ENCODE measurements at places on chromosomes 1 and 21.
A peak's percentile ranks its signal among the peaks of the same experiment; 100 is the strongest.

DNA sequence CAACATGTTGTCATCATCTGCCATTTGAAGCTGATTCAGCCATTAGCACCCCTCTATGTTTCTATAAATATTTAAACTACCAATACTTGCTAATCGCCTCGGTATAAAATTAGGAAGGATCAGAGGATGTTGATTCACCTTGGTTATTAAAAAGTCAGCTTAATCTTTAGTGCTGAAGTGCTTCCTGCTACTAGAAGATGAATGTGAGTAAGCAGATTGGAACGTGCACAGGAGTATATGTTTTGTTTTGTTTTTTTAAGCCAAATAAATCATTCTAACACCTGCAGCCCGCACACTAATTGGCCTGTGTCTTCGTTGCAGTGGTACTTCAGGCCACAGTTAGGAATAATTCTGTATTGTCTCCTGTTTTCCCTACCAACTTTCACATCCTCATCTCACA lies 485.7 kb downstream of the AJAP1 start:
- no peak overlapping the region for H3K27ac ChIP-seq
- no peaks in the 10 kb centered on the region for H3K4me1 ChIP-seq
- DNase-seq = no peak
- no peaks in the 10 kb centered on the region for H3K36me3 ChIP-seq

DNA sequence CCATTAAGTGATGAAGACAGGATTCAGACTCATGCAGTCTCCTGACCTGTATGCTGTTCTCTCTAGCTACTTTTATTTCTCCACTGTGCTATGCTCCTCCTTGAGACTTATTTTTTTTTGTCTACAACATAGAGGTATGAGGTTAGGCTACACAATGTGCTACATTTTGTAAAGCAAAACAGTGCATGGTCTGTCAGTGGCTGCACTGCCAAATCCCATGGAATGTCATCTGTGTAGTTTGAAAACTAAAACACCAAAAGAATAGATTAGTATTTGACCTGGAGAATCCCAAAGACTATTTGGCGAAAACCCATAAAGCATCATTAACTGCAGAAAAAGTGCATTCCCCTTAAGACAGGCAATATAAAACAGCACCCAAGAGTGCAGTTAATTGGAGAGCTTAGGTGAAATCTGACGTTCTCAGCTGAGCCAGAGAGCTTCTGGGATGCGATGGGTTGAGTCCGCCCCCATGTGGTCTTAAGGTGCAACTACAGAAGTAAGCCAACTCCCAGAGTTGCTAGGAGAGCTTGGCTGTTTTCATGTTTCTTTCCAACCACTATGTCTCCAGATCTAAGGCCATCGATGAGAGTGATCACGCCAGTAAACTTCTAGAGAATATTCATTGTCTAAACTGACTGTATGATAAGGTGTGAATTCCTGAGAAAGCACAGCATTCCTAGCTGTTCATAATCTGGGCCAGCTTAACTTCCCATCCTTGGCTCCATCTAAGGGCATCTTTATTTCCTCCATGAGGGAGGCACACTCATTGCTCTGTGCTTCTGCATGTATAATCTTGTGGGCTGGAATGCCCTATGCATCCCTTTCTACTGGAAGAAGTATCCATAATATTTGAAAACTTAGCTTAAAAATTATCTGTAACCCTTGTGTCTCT lies 20.7 kb upstream of the CYP2J2 start:
- no peak for DNase-seq
- H3K36me3 ChIP-seq = no peaks in the 10 kb centered on the region
- H3K27me3 ChIP-seq = no peaks in the 10 kb centered on the region
- H3K27ac ChIP-seq = no peak overlapping the region
- no peak overlapping the region for H3K4me3 ChIP-seq

- peaks cover 5% of the 10 kb centered on the region for H3K4me1 ChIP-seq
- no peaks in the 10 kb centered on the region for H3K27me3 ChIP-seq
- no peak overlapping the region for H3K4me3 ChIP-seq
- H3K27ac ChIP-seq = no peak overlapping the region
- H3K36me3 ChIP-seq = no peaks in the 10 kb centered on the region
- no peak for DNase-seq
Observed at GRCh38 chr1:225811622-225812487, 1.9 kb downstream of the EPHX1 start.

GRCh38 chr1:208531003-208531750 lies 287.0 kb upstream of the PLXNA2 start:
- H3K4me1 ChIP-seq = no peaks in the 10 kb centered on the region
- H3K27ac ChIP-seq = no peak overlapping the region
- H3K27me3 ChIP-seq = peaks cover 2% of the 10 kb centered on the region
- no peak for DNase-seq

DNA sequence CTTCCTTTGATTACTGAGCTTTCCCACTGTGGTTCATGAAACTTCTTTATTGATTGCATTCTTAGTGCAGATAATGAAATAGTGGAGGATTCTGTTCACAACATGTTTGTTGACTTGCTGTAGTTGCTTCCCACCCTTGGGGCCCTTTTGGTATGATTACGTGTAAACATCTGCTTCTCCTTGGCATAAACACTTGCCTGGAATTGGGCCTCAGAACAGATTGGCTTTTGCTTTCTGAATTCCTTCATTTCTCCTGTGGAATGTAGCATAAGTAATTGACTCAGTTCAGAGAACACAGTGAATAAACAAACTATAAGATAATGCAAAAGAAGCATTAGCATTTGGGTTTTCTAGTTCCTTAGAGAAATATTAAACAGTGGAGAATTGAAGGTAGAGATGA lies 59.5 kb upstream of the LAMC2 start:
- no peak overlapping the region for H3K4me3 ChIP-seq
- no peak overlapping the region for H3K27ac ChIP-seq
- H3K27me3 ChIP-seq = no peaks in the 10 kb centered on the region
- H3K4me1 ChIP-seq = no peaks in the 10 kb centered on the region

DNA sequence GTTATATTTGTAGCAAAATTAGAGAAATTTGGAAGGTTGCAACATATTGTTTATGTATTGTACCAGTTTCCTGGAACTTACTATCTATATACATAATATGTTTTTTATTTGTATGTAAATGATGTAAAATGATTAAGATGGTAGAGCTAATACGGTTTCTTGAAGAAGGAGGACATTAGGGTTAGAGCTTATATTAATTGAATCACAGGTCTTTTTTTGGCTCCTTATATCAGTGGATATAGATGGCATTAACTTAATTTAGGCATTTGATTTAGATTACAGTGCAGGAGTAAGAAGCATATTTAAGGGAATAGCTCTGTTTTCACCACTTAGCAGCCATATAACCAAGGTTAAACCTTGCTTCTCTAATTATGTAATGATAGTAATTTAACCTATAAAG lies 357.7 kb downstream of the USP25 start:
- no peaks in the 10 kb centered on the region for H3K4me1 ChIP-seq
- no peaks in the 10 kb centered on the region for H3K36me3 ChIP-seq
- DNase-seq = no peak
- H3K4me3 ChIP-seq = no peak overlapping the region
- no peak overlapping the region for H3K27ac ChIP-seq

DNA sequence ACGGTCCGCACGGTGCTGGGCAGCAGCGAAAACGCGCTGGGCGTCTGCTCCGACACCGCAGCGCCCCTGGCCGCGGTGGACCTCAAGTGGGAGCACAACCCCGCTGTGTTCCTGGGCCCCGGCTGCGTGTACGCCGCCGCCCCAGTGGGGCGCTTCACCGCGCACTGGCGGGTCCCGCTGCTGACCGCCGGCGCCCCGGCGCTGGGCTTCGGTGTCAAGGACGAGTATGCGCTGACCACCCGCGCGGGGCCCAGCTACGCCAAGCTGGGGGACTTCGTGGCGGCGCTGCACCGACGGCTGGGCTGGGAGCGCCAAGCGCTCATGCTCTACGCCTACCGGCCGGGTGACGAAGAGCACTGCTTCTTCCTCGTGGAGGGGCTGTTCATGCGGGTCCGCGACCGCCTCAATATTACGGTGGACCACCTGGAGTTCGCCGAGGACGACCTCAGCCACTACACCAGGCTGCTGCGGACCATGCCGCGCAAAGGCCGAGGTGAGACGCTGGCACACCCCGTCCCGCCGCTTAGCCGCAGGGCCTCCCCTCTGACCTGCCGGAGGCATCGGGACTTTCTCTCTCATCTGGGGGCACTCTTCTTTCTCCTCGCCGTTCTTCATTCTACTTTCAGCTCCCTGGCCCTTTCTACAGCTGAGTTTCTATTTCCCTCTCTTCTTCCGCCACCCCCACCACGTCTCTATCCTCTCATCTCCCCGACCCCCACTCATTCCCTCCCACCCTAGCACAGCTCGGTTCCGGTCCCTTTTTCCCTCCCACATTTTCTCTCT lies 1.0 kb downstream of the NPR1 start:
- H3K27ac ChIP-seq = no peak overlapping the region
- no peak for DNase-seq
- H3K36me3 ChIP-seq = no peaks in the 10 kb centered on the region
- peaks cover 28% of the 10 kb centered on the region for H3K4me1 ChIP-seq

DNA sequence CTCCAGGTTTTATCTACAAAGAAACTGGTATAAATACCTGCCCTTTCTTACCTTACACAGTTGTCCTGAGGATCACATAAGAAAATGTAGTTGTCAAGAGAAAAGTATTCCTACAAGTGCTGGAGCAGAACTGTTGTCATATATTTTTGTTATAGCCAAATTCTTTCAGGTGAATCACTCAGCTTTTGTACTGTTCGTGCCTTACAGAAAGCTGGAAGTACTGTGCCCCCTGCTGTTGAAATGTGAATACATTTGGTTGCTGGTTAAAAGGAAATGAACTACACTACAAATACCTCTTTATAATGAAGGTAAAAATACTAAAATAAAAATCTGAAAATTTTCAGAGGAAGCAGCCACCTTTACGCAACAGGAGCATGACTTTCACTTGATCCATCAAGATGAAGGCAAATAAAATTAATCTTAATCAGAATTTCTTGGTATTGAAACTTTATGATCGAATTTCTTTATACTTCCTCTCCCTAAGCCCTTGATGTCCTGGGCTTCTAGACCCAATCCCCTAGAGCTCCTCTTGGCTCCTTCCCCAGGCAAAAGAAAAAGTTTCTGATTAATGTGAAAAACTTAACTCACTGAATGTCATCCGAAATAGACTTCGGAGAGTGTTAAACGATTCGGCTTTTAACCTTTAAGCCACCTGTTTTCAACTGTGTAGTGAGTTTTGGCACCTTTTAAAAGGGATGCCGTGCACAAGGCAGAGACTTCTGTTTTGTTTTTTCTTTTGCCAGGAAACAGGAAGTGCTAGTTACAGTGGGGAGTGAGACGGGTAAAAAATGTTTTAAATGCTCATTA lies 12.5 kb downstream of the CHML start:
- H3K4me3 ChIP-seq = peak overlapping the region; percentile 15
- H3K4me1 ChIP-seq = no peaks in the 10 kb centered on the region
- no peaks in the 10 kb centered on the region for H3K36me3 ChIP-seq
- DNase-seq = peak; percentile 17
- H3K27me3 ChIP-seq = no peaks in the 10 kb centered on the region

- no peaks in the 10 kb centered on the region for H3K36me3 ChIP-seq
- H3K4me3 ChIP-seq = no peak overlapping the region
- H3K27ac ChIP-seq = no peak overlapping the region
- H3K27me3 ChIP-seq = no peaks in the 10 kb centered on the region
- no peaks in the 10 kb centered on the region for H3K4me1 ChIP-seq
Observed at GRCh38 chr1:109105881-109106280, 8.0 kb upstream of the ELAPOR1 start.

DNA sequence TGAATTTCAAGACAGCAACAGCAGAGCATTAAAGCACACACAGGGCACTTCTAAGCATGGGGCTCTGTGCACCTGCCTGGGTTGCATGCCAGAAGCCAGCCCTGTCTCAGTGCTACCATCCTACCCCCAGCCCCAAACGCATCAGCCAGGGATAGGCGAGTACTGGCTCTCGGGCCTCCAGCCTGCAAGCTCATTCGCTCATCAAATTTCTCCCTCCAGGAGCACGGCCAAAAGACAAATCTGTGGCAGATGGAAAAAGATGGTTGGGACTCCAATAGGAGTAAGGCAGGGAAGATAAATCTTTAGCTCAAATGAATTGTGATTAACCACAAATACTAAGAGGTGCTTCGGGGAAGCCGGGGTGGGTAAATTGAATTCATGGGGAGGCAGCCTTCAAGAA lies 189.6 kb downstream of the KAZN start:
- H3K36me3 ChIP-seq = no peaks in the 10 kb centered on the region
- no peak overlapping the region for H3K4me3 ChIP-seq
- H3K27me3 ChIP-seq = no peaks in the 10 kb centered on the region
- no peaks in the 10 kb centered on the region for H3K4me1 ChIP-seq

GRCh38 chr1:67001682-67002425 lies 52.1 kb downstream of the SLC35D1 start:
- H3K4me3 ChIP-seq = no peak overlapping the region
- H3K4me1 ChIP-seq = peaks cover 3% of the 10 kb centered on the region
- no peaks in the 10 kb centered on the region for H3K36me3 ChIP-seq
- H3K27ac ChIP-seq = no peak overlapping the region

GRCh38 chr1:46659307-46659870 lies 8.8 kb downstream of the ATPAF1 start:
- no peak overlapping the region for H3K27ac ChIP-seq
- DNase-seq = no peak
- peaks cover 41% of the 10 kb centered on the region for H3K36me3 ChIP-seq
- H3K4me1 ChIP-seq = no peaks in the 10 kb centered on the region
- no peak overlapping the region for H3K4me3 ChIP-seq
